ENCODE measurements at places on chromosomes 7 and 10.
A peak's percentile ranks its signal among the peaks of the same experiment; 100 is the strongest.

DNA sequence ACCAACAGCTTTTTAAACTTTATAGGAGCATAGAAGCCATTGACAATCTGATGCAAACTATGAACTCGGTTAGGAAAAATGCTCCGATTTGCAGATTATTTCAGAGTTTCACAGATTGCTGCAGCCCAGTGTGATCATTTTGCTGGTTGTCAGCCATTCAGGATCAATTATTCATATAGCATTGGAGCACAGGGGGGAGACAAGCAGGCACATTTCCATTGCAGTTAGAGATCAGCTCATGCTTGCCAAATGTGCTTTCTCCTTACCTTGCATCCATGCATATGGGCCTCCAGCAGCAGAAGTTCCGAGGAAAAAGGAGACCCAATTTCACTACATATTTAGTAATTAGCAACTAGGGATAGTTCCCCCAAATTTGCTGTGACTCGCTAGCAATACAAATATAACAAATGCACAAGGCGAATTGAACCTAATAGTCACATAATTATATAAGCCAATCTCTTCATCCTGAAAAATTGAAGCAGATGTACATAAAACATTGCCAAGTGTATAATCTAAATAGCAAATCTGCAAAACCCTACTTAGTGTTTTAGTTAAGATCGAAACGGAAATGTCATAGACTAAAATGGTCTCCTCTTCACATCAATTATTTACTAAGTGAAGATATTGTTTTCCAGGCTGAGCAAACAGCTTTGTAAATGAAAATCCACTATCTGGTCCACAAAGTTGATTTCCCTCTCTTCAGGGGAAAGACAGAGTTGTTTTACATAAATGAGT is 49.5 kb upstream of the RSU1 start:
- DNase-seq = no peak

DNA sequence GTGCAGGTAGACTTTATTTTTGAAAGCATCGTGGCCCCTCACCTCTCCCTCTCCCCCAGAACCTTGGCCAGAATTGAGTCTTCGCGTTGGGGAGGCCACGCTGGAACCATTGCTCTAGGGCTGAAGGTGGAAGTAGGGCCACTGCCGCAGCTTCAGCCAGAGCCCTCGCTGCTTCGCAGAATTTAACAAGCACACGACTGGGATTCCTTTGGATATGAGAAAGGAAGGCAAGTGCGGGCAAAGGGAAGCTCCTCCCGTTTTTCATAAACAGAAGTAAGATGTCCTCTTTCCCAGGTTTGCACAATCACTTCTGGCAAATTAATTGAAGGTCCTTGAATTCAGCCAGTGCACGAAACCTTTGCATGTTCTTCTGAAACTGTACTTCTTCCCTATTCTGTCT is 168.1 kb downstream of the CCDC3 start:
- DNase-seq = no peak

DNA sequence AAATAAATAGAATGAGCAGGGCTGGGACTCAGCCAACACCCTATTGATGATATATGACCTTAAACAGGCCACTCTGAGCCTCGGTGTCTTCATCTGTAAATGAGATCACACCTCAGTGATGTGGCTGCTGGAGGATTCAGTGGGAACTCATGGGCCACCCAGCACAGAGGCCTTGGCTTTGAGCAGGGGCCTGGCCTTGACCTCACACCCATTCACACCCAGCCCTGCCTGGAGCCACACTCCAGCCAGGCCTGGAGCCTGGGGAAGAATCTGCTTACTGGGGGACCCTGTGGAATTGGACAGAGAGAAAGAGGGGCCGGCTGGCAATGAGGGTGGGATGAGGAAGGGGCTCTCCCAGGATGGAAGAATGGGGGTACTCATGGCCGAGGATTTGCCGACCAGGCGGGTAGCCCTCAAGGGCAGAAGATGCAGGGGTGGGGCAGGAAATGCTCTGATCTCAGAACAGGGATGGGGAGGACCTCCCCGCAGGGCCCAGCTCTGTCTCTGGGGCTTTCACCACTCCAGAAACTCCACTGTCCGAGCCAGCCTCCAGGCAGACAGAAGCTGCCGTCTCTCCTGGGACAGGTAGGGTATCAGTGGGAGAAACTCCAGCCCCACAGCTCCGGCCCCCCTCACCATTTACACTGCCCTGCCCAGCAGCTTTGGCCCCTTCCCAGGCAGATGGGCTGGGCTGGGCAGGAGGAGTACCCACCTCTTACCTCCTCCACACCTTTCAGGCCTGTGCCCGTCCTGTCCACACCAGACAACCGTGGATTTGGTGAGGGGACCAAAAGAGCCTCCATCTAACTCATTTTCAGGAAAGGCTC is 81.9 kb downstream of the RGS10 start:
- DNase-seq = no peak

DNA sequence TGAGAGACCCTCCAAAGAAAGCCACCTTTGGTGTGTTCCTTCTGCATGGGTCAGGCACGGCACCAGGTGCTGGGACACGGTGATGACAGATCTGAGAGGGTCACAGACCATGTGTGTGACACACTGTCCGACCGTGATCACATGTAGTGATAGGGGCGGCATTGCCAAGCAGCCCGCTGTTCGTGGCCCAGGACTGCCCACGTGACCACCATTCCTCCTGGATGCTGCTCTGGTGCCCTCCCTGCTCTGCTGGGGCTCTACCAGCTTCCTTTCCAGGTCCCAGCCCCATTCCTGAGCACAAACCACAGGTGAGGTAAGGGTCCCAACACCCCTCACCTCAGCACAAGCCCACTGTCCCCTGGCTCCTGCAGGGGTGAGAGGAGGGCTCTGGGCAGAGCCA is 10.1 kb upstream of the SLC18A3 start:
- DNase-seq = no peak

DNA sequence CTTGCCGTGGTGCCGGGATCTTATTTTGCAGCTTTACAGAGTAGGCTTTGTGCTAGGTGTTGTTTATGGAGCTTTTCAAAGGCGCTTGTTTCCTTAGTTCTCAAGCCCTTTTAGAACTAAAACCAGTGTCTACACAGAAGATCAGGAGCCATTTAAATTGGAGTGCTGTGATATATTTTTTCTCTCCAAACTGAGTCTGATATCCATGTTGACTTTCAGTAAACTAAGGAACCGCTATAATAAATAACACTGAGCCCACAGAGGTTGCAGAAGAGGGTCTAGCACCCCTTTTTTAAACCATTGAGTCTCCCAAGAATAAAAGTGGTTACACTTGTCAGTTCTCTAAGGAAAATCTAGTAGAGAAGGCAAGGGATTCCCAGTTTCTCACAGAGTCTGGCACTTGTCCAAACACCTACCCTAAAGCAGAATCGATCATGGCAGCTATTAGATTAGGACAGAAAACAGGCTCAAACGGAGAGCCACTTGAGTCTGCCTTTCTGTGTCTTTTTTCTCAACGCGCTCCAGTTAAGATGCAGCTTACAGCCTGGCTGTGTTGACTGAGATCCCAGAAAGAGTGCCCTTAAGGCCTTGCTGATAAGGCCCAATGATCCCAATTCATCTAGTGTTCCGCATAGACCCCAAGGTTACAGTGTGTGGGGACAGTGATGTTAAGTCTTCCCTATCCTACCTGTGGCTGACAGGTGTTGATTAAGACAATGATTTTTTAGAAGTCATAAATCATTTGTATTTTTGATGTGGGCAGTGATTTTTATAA is 804 bp downstream of the TMEM106B start:
- DNase-seq = no peak

DNA sequence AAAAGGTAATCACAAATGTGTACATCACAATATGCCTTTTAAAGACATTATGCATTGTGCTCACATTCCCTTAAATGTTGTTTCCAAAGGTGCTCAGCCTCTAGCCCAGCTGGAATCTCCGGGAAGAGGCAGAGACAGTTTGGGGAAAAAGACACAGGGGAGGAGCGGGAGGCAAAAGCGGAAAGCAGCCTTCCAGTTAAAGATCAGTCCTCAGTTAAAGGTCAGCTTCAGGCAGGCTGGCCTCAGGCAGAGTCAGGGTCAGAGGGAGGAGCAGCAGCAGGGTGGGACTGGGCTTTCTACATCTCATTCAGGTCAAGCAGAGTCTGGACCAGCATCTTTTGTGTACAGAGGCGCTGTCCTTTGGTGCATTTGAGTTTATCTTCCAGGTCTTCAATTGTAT is 18.6 kb downstream of the ST7 start:
- no peak for DNase-seq

DNA sequence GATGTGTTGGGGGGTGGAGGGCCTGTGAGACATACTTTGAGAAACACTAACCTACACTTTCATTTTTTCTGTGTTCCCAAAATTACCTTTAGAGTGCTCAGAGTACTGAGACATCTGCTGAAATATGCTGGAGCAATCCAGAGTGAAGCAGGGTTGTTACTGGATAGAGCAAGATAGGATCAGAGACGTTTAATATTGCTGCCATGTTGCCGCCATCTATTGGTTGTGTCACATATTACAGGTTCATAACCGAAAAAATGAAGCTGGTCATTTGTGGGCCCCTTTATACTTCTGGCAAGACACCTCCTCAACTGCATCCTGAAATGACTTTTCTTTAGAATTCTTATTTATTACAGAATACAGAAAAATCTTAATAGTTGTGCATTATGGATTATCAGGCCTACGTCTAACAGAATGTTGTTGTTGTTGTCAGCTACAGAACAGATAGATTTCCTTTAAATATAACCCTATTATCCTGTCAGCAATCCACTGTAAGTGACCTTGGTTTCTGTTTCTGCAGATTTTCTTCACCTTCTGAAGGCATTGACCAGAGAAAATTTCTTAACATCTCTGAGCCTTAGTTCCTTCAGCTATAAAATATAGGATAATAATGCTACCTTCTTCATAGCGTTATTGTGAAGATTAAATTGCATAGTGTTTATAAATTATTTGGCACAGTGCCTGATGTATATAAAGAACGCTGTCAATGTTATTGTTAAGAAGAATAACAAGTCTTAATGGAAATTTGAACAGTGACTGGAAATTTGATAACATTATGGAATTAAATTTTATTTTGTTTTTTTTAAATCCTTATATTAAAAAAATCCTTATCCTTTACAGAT is 16.2 kb upstream of the DLD start:
- DNase-seq = no peak

DNA sequence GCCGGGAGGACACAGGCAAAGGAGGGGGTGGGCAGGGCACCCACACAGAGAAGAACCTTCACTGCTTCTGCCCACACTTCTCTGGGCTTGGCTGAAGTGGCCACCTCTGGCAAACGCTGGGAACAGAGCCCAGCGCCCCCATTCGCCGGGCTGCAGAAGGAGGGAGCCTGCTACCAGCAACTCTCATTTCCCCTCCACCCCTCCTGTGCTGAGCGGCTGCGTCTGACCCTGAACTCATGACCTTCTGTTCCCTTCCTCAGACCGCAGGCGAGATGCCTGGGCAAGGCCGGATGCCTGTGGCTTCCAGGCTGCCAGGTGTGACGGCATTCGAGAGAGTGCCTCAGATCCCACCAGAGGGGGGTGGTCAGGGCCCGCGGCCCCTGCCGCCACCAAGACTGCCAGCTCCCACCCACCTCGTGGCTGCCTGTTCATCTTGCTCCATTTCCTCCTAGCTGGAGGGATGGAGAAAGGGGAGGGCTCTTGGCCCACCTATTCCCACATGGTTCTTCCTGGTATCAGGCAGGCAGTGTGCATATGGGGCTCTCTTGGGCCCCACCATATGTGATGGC is 19.8 kb downstream of the DNAJB12 start:
- DNase-seq = peak; percentile 92

- no peak for DNase-seq
Observed at GRCh38 chr10:25842146-25842545, 91.9 kb upstream of the MYO3A start.

GRCh38 chr10:49070701-49071100 is 44.6 kb downstream of the VSTM4 start:
- DNase-seq = no peak

DNA sequence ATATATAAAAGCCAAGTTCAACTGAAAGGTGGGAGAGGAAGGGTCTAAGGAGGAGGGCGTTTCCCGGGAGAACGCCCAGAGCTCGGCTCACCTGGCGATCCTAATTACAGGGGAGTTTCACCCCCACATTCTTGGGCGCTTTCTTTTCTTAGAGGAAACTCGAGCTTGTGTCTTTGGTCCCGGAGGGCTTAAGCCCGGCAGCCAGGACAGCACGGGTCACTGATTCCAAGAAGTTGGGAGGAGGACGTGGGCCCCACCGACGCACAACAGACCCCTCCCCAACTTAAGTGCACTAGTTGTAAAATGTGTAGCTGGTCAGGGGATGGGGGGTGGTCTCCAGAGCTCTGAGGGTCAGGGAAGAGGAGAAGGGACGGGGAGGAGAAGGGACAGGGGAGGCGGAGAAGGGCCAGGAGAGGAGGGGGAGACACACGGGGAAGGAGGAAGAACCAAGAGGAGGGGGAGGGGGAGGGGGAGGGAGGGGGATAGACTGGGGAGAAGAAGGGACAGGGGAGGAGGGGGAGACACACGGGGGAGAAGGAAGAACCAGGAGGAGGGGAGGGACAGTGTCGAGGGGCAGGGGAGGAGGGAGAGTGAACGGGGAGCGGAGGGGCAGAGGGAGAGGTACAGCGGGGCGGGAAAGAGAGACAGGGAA is 874 bp downstream of the BAIAP2L1 start:
- DNase-seq = no peak

GRCh38 chr10:71396711-71397295 is at the start of gene CDH23:
Gene CDH23, plus strand, starts transcription at chr10:71396920. Its CDS starts 42,912 bp downstream, at chr10:71439832.
- peak; percentile 92 for DNase-seq

GRCh38 chr10:51459476-51459875 is 239.9 kb downstream of the CSTF2T start:
- no peak for DNase-seq

DNA sequence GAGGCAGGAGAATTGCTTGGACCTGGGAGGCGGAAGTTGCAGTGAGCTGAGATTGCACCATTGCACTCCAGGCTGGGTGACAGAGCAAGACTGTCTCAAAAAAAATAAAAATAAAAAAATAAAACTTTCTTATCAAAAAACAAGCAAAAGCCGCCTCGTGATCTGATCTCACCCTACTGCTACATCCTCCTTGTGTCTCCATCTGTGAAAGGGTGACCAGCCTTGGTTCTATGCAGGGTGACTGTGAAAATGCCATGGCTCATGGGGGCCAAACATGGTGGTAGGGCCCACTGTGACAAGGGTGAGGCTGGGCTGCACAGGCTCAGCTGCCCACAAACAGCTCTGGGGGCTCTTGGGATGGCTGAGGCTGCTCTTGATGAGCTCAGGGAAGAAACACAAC is 968 bp upstream of the OPN4 start:
- DNase-seq = no peak

- DNase-seq = no peak
Observed at GRCh38 chr7:8379264-8379663, 54.1 kb upstream of the NXPH1 start.

DNA sequence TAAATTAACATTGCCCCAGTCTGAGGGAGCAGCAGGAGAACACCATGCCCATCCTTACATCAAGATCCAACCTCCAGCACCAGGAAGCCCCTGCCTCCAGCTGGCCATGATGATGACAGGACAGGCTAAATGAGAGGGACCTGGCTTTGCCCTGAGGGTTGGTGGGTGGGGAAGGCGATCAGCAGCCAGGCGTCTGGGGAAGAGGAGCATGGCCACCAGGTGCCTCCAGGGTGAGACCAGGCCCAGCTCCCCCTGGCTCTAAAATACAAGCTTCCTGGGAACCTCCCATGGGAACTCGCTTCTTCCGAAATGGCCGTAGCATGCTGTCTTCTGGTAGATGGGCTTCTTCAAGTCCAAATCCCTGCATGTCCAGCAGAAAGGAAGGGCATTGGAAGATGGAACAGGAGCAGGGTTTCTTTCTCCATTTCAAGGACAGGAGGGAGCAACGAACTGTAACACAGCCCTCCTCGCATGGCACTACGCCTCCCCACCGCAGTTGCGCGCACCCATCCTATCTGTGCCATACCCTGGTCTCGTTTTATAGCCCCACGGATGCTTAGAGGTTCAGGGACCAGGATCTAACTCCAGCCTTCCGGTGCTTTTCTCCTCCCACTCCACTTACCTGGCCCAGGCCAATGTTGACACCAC is 15.8 kb downstream of the MAT1A start:
- DNase-seq = no peak

- no peak for DNase-seq
Observed at GRCh38 chr10:124068929-124069328, 24.5 kb downstream of the CHST15 start.

Data from upper lobe of left lung (tissue), 6 donors.